ENCODE measurements at places on chromosomes 2 and 18.
A peak's percentile ranks its signal among the peaks of the same experiment; 100 is the strongest.

DNA sequence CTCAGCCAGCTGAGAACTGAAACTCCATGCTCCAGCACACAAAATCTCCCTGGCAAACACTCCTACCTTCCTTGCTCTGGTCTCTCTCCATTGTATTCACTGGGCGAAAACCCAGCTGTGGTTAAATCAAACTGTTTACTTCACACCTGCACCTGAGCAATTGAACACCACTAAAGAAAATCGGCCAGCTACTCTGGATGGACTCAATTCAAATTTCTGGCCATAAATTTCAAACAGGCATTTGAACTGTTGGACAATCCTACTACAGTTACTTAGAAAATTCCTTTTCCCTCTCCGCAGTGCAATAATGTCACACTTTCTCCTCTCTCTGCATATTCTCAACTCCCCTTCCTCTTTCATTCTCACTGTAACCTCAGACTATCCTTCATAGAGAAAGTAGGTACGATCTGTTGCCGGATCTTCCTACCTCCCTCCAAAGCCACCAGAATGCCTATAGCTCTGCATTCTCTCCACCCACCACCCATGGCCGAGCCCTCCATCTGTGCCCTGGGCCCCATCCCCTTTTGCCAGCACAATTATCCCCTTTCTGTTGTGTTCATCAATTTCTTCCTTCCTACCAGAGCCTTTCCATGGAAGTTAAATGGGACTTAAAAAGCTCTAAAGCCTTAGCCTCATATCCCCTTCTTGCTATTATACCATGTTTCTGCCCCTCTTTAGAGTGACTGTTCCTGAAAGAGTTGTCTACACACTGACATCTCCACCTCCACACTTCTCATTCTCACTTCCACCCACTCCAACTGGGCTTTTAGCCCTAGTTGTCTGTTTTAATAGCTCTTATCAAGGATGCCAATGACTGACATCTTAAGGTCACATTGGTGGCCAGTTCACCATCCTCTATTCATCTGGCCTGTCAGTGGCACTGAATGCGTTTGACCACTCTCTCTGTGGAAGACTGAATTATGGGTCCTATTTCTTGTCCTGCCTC lies 127.5 kb upstream of the SLC1A4 start:
- no peak for DNase-seq

DNA sequence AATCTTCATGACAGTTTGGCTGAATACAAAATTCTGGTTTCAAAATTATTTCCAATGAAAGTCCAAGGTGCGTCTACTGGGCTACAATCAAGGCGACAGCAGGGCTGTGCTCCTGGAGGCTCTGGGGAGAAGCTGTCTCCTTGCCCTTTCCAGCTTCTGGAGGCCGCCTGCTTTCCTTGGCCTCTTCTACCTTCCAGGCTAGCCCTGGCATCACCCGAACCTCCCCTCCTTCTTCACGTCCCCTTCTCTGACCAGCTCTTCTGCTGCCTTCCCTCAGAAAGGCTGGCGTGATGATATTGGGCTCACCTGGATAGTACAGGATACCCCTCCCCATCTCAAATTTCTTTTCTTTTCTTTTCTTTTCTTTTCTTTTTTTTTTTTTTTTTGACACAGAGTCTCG lies 115.5 kb downstream of the KCNF1 start:
- no peak for DNase-seq

- DNase-seq, result no peak
Observed at GRCh38 chr18:26511339-26512071, 36.8 kb downstream of the KCTD1 start.

- DNase-seq, result no peak
Observed at GRCh38 chr2:40094451-40094850, 315.4 kb upstream of the THUMPD2 start.

DNA sequence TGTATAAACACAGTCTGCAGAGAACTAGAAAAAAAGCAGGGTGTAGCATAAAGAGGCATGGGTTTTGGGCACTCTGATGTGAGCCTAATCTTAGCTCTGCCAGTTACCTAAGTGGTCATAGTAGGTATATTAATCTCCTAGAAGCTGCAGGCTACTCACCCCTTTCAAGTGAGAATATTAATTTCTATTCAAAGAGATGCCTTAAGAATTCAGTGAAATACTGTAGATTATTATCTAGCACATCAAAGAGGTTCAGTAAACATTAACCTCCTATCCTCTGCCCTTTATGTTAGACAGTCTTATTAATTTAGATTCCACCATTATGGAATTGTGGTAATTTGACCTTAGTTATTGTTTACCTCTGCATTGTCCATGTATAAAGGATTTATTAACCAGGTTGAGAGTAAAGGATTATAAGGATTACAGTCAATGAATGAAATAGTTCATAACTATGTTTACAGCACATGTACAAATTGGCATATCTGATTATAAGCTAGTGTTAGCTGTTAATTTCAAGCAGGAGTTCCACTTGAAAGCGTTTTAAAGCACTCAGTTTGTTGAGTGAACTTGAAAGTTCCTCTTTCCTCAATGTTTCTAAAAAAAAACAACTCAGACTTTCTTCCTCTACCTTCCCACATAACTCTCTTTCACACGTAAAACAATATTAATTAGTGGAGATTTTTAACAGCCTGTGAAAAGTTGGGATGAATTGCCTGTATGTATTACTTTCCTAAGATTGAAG lies 150.6 kb upstream of the EPC2 start:
- DNase-seq, result no peak

GRCh38 chr2:29767606-29768335 lies 153.6 kb downstream of the ALK start:
- DNase-seq, result no peak

DNA sequence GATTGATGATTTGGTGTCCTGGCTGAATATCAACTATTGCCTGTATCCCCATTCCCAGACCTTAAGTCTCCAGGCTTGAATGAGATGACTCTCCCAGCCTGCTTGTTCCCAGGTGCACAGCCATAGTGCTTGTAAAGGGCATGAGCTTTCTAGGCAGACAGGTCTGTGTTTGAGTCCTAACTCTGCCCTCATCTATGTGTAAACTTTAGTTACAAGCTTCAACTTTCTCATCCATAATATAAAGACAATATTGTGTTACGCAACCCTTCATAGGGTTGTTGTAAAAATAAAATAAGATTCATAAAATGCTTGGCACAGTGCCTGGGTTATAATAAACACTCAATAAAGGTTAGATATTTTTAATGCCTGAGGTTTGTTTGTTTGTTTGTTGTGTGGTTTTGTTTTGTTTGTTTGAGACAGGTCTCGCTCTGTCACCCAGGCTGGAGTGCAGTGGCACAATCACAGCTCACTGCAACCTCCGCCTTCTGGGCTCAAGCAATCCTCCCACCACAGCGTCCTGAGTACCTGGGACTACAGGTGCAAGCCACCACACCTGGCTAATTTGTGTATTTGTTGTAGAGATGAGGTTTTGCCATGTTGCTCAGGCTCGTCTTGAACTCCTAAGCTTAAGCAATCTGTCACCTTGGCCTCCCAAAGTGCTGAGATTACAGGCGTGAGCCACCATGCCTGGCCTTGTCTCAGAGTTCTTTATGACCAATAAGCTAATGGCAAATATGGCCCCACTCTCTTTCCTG lies 89.4 kb upstream of the MAPRE2 start:
- DNase-seq, result no peak

- DNase-seq, result no peak
Observed at GRCh38 chr2:27155069-27155520, 6.3 kb downstream of the TCF23 start.

DNA sequence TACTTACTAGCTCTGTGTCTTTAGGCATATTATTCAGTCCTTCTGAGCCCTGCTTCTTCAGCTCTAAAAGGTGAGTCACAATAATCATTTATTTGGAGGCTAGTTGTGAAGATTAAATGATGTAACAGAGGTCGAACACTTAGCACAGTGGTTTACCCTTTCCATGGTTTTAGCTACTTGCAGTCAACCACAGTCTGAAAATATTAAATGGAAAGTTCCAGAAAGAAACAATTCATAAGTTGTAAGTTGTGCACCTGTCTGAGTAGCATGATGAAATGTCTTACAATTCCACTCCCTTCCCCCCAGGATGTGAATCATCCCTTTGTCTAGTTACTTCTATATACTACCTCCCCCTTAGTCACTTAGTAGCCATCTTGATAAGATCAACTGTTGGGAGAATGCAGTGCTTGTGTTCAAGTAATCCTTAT lies 217.6 kb upstream of the THUMPD2 start:
- DNase-seq, result no peak

- DNase-seq, result peak; percentile 61
Observed at GRCh38 chr2:212686285-212686895, 147.8 kb upstream of the ERBB4 start.

DNA sequence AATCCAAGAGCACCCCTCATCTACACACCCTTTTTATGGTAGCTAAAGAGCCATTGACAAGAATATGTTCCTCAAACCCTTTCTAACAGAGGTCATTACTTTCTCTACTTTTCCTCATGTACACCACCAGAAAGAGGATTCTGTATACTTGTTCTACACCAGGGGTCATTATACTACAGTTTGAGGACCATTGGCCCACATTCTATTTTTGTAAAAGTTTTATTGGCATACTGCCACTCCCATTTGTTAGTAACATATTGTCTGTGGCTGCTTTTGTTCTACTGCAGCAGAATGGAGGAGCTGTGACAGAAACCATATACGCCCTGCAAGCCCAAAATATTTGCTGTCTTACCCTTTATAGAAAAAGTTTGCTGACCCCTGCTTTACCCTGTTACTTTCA lies 14.3 kb downstream of the HTR2B start:
- DNase-seq, result no peak

GRCh38 chr2:74267068-74267467 lies 68.7 kb downstream of the MTHFD2 start:
- DNase-seq, result no peak

DNA sequence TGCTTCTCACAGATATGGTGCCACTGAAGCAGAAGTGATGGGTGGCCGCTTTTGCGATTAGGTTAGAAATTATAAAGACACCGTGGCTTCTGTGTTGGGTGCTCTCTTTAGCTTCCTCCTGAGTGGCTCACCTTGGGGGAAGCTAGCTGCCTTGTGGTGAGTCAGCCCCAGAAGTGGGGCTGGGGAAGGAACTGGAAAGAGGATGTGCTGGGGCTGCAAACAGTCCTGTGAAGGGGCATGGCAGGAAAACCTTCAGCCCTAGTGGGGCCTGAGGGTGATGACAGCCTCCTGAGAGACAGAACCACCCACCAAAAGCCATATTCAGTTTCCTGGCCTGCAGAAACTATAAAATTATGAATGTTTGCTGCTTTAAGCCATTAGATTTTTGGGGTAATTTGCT lies 8.9 kb upstream of the ASB18 start:
- DNase-seq, result no peak

GRCh38 chr2:26534865-26535662 lies 57.1 kb upstream of the OTOF start:
- DNase-seq, result no peak

DNA sequence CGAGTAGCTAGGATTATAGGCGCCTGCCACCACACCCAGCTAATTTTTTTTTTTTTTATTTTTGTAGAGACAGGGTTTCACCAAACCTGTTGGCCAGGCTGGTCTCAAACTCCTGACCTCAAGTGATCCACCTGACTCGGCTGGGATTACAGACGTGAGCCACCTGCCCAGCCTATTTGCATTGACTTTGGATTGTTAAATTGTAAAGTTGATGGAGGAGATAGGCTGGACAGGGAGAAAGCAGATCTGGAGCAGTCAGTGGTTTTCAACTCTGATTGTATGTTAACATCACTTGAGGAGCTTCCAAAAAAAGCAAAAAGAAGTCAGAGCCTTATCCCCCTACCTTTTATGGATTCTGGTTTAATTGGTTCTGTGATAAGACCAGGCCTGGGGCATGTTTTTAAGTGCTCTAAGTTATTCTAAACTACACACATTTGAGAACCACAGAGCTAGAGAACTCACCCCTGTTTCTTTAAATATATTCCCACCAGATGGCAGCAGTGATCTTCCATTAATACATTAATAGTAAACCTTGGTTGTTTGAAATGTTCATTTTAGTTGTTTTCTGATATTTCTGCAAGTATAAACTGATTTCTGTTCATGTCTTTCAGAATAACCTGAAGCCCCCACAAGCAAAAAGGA lies 7.5 kb downstream of the C2orf49 start:
- peak; percentile 18 for DNase-seq

DNA sequence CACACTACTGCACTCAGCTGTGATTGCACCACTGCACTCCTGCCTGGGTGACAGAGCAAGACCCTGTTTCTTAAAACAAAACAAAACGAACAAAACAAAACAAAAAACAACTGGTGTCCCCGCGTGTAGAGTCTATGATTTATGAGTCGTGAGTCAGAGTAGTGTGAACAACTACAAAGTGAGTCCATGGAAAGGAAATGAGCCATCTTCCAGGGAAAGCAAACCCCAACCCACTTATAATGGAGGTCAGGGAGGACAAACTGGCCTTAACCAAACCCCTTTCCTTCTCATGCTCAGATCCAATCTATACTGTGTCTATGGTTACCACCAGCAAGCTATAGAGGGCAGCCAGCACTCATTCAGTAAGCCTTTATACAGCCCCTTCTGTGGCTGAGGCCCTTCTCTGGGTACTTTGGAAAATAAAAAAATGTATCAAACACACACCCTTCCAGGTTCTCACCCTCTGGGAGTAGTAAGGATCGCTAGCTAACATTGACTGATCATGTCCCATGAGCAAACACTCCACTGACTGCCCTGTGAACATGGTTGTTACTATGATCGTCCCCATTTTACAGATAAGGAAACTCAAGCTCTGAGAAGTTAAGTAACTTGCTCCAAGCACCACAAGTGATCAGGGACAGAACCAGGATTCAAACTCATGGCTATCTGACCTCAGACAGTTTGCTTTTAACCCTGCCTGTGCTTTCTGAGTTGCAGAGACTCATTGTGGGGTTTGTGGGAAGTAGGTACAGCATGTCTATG lies 24.7 kb upstream of the COLEC12 start:
- no peak for DNase-seq

DNA sequence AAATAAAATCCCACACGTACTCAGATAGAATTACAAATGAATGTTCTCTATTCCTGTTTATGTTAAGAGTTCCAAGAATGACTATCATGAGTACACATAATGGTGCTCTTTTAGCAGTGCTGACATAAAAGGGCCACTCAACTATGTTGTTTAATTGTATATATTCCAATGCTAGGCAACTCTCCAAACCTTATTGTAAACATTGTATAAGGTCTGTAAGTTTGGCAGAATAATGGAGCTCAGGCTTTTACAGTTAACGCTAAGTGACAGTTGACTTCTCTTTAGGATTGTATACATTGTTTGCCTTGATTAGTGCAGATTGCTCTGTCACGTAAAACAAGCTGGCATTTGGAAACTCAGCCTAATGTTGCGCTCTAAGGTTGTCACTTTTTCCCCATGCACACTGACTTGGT lies 20.8 kb downstream of the RBMS1 start:
- no peak for DNase-seq

- DNase-seq, result no peak
Observed at GRCh38 chr18:45567123-45567522, 48.2 kb upstream of the SLC14A2 start.

- no peak for DNase-seq
Observed at GRCh38 chr2:152167065-152167464, 8.5 kb downstream of the STAM2 start.

DNA sequence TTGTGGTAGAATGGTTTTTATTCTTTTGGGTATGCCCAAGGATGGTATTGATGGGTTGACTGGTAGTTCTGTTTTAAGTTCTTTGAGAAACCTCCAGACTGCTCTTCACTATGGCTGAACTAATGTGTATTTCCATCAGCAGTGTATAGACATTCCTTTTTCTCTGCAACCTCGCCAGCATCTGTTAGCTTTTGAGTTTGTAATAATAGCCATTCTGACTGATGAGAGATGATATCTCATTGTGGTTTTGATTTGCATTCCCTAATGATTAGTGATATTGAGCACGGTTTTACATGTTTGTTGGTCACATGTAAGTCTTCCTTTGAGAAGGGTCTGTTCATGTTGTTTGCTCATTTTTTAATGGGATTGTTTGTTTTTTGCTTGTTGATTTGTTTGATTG lies 1348.7 kb upstream of the NXPH2 start:
- DNase-seq, result no peak

- no peak for DNase-seq
Observed at GRCh38 chr2:66872986-66873754, 438.2 kb downstream of the MEIS1 start.

Measured in midbrain (tissue), 1 donor.